Skin of body (tissue), 3 donors: ENCODE measurements at places on chromosomes 2 and 18.

DNA sequence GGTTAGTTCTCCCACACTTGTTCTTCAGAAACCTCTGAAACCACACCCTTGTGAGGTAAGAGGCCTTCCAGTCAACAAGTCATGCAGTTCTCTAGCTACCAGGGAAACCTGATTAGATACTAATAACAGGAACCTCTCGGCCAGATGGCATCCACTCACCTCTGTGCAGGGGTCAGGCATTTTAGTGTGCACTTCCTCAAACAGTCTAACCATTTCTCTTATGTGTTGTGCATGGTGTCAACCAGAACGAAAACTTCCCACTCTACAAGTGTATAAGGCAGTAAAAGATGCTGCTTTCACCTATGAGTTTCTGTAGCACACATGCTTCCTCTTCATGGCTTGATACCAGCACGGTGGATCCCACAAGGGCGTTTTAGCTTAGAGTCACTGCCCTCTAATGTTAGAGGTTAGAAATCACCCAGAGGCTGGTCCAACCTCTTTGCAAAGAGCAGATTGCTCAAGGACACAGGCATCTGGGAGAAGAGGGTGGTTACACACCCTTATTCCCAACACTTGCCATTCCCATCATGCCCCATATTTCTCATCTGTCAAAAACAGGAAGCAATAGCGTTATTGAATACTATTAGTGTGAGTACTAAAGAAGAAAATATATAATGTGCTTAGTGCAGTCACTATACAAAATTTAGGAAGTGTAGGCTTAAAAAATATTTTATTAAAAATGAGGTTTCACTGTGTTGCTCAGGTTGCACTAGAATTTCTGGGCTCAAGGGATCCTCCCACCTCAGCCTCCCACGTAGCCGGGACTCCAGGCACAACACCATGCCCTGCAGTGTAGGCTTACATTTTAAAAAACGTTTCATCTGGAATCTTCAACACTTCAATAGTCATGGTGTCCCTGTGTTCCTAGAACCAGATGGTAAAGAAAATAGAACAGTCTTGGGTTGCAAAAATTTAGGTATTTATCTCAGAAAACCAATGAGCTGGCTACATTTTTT is 34.5 kb upstream of the RAB31 start:
- DNase-seq = no peak

GRCh38 chr2:36170805-36171204 is 184.8 kb upstream of the CRIM1 start:
- no peak for DNase-seq

DNA sequence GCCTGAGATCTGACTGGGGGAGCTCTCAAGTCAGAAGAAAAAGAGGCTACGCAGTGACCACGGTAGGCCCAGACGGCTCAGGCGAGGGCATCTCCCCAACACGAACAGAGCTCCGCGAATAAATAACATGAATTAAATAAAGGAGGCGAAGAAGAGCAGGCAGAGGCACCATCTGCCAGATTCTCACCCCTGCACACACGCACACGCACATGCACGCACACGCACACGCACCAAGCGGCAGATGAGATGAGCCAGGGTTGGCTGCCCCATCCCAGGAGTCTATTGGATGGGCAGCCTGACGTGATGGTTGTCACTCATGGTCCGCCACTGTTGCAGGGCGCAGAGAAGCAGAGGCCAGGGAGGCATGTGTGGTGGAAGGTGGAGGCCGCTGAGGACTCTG is 50.4 kb upstream of the ASXL2 start:
- DNase-seq = no peak

DNA sequence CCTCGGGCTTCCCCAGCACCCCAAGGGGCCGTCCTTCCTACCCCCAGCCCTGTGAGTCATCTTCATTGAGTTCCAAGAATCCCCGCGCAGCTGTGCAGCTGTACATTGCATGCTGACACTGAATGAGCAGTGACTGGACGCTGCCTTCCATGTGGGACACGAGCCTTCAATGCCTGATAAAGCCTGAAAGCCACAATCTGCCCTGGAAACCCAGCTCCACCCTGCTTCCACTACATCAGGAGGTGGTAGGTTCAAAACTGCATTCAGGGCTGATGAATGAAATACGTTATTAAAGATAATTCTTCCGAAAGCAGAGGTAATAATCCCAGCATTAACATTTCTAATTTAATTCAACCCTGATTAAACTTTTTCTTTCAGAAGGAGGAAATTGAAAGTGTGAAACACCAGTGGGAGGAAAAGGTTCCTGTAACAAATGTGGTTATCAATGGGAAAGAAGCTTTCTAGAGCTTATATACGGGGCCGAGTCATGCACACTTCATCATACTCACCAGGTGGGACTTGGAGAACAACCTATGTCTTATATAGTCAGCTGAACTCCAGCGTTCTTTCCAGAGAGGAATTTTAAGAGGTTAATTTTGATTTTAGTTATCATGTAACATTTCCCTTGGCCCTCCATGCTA is 360.1 kb downstream of the LPIN1 start:
- DNase-seq = peak; percentile 60

DNA sequence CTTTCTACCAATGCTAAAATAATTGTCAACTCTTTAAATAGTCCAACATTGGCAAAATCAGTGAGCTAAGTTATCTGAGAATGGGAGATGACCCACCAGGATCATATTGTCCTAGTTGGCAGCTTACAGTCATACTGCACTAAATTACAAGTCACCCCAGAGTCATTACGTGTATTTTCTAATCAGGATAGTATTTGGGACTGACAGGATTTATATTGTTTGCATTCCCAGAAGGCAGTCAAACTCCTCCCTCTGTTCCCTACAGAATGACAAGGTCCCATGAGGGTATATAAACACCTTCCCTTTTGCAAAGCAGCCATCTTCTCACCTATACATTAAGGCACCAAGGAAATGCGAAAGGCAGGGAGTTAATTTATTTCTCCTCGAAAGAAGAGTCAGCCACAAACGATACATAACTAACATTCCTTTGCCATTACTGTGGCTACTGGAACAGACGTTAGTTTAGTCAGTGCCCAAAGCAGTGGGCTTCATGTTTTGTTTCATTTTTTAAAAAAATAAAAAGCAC is 125.3 kb downstream of the ANTXR1 start:
- peak; percentile 10 for DNase-seq

DNA sequence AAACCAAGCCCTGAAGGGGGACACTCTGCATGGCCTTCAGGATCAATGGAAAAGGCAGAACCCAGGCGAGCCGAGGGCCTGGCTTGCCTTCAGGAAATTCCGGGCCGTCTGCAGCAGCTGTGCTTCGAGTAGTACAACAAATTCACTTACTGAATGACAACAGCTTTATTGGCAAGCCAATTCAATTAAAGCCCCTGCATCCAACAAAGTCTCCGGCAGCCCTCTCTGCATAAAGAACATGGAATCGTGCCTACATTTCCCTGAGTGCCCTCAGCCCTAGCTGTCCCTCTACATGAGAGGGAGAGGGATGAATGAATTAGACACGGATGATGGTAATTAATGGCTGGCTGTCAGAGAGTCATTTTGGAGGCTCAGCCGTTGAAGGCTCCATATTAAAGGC is 189.0 kb downstream of the BCL11A start:
- peak; percentile 12 for DNase-seq

- DNase-seq = no peak
These were observed 189.8 kb downstream of the CAMKMT start for GRCh38 chr2:44551497-44551896.

GRCh38 chr2:41605914-41606313 is 441.9 kb upstream of the PKDCC start:
- no peak for DNase-seq

DNA sequence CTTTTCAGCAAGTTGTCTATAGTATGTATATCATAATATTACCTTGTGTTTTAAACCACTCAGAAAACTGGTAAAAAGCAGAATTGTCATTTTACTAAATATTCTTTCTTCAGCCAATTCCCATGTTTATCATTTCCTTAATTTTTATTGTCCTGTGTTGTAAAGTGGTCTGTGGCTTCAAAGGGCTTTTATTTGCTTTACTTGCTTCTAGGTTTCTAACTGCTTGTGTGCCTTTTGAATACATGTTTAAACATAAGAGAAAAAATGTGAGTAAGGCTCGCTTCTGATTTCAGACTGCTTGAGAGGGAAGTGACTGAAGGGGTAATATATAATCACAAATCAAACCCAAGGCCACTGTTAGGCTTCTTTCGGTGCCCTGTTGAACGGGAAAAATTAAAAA is 407.5 kb upstream of the NRP2 start:
- no peak for DNase-seq

- no peak for DNase-seq
These were observed 53.5 kb downstream of the MGAT5 start for GRCh38 chr2:134307334-134307733.

- no peak for DNase-seq
These were observed 10.1 kb upstream of the TNFAIP6 start for GRCh38 chr2:151347294-151347693.

DNA sequence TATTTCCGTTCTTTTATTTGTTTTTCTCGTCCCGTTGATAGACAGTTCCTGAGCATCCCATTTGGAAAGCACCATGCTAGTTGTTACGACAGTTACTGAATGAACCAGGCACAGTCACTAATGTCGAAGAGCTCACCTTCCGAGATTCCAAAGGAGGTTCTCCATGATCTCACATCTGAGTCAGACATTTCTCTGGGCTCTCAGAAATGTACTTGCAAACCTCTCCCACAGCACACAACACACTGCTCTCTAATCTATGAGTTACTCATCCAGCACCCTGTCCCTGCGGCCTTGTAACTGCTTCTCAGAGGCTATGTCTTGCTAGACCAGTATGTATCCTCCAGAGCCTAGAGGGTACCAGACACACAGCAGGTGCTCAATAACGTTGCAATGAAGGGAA is 174.7 kb downstream of the DNER start:
- DNase-seq = no peak

DNA sequence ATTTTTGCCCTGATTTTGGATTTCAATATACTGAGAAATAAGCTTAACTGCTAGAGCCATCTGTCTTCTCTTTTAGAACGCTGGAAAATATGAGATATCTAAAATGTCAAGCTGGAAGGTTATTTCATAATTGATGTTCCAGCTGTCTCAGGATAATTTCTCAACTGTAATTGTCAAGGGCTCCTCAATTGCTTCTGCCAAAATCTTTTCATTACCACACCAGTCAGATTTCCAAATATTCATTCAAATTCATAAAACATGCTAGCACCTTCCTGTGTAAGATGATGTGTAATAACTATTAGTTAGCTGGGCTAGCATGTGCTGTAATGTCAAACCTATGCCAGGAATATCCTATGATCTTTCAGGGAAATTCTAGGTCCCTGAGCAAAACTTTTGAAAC is 88.1 kb downstream of the TNFRSF11A start:
- DNase-seq = peak; percentile 67

- DNase-seq = no peak
These were observed 55.3 kb downstream of the EPC2 start for GRCh38 chr2:148699830-148700229.

- DNase-seq = no peak
These were observed 140.7 kb downstream of the WDSUB1 start for GRCh38 chr2:159145745-159146354.
